Fibroblast of the aortic adventitia (primary cell): ENCODE measurements at places on chromosomes 7 and 10.

- peak; percentile 50 for DNase-seq
Observed at GRCh38 chr7:87152897-87153641, 816 bp downstream of the DMTF1 start.

GRCh38 chr7:78299088-78299487 lies 500.5 kb downstream of the PHTF2 start:
- no peak for DNase-seq

- DNase-seq, result peak; percentile 78
Observed at GRCh38 chr10:35453855-35454532, 117.7 kb downstream of the CCNY start.

GRCh38 chr10:119377451-119377957 lies 165.0 kb downstream of the RGS10 start:
- no peak for DNase-seq
